CD4-positive, alpha-beta T cell treated with Interleukin-15 for 1 hour (primary cell): ENCODE measurements at places on chromosomes 11 and 22.

DNA sequence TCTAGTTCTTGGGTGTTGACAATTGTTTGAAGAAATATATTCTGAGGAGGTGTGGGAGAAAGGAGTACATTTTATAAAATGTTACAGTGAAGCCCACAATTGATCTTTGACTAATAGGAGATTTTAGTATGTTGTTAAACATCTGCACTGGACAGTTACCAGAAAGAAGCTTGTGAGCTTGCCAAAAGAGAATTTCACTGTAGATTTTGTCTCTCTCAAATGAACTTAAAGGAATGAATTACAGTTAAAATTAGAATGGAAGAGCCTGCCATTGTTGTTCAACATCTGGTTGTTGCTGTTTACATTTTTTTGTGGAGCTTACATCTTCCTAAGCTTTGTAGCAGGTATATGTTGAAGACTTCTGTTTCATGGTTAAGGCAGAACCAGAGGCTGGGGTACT lies 620.5 kb upstream of the CCDC179 start:
- no peak for DNase-seq

DNA sequence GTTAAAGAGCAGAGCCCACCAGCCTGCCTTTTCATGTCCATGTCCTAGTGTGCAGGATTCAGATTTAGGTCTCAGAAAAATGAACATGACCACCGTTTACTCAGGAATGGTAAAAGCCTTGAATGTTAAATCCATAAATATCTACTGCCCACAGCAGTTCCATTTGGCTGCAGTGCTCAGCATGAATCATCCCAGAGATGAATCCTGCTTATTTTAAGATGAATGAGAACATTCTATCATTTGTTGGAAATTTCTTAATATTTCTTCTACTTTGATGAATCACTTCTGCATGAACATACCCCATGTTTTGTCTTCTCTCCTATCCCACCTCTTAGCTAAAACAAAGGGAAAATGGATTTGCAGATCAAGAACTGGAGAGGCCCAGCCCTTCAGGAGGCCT lies 47.5 kb upstream of the AQP11 start:
- no peak for DNase-seq

- DNase-seq: no peak
Observed at GRCh38 chr22:49014227-49015201, 813.2 kb downstream of the BRD1 start.

- peak; percentile 14 for DNase-seq
Observed at GRCh38 chr11:1197431-1197885, 25.4 kb upstream of the MUC5B start.

DNA sequence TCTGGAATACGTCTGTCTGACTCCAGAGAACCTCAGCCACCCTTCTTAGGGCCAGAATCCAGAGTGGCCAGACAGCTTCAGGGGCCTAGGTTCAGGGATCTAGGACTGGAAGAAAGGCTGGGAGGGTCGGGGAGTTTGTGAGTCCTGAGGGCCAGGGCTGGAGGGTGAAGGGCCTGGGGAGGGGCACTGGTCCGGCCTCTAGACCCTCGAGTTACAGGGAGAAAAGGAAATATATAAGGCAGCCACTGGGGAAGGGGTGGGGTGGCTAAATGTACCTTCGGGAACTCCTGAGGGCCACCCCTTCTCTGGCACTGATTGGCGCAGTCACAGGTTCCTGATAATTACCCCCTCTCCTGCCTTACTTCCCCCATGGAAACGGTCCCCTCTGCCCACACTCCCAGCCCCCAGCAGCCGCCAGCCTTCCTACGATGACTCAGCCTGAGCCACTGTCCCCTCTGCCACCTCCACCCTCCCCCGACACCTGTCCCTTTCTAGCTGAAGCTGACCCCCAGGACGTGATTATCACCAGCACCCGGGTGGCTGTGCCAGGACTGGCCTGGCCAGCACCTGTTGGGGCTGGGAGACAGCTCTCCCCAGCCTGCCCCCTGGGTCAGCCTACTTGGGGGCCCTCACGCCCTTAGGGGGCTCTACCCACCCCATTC lies 26.4 kb downstream of the MB start:
- no peak for DNase-seq

DNA sequence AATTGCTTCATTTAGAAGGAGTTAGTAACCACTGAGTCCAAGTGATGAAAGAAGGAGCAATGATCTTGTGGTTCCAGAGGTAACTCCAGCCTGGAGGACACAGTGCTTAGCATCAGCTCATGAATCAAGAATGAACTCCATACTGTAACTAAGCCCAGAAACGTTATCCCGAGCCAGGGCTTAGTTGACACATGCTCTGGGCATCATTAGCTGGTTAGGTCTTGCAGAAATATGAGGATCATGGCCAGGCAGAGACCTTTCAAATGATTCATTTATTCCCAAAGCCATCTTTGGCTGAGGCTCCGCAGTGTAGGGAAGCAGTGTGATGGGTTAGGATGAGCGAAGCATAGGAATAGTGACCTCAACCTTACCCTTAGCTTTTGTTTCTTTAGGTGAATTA lies 277.4 kb downstream of the FAM76B start:
- DNase-seq: no peak

GRCh38 chr11:119373921-119374631 lies 7.4 kb downstream of the USP2 start:
- DNase-seq: no peak

- DNase-seq: no peak
Observed at GRCh38 chr11:79119491-79120284, 321.1 kb downstream of the TENM4 start.

DNA sequence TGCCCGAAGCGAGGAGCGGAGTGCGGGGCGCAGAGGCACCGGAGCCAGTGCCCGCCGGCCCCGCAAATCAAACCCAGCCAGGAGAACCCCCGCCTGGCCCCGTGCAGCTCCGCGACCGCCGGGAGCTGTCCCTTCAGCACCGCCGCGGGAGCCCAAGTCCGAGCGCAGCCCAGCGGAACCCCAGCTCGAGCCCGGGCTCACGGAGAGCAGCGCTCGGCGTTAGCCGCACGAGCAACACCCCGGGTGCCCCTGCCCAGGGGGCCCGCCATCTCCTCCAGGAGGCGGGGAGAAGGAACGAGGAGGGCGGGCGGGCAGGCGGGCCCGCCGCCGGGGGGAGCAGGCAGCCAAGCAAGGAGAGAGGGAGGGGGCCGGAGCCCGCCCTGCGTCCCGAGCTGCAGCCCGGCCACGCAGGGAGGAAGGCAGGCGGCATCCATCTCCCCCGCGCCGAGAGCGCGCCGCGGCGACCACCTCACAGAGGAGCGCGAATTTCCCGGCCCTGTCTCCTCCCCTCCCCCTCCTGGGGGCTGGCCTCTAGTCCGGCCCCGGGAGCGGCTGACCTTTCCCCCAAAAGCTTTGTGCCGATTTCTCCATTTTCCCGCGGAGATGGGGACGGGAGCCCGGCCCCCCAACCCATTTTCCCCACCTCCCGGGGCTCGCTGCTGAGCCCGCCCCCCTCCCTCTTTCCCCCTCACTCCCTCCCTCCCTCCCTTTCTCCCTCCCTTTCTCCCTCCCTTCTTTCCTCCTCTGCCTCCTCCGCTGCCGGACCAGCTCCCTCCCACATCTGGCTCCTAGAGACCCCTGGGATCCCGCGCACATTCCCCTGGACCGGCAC lies 621 bp downstream of the KCNC1 start:
- peak; percentile 8 for DNase-seq

DNA sequence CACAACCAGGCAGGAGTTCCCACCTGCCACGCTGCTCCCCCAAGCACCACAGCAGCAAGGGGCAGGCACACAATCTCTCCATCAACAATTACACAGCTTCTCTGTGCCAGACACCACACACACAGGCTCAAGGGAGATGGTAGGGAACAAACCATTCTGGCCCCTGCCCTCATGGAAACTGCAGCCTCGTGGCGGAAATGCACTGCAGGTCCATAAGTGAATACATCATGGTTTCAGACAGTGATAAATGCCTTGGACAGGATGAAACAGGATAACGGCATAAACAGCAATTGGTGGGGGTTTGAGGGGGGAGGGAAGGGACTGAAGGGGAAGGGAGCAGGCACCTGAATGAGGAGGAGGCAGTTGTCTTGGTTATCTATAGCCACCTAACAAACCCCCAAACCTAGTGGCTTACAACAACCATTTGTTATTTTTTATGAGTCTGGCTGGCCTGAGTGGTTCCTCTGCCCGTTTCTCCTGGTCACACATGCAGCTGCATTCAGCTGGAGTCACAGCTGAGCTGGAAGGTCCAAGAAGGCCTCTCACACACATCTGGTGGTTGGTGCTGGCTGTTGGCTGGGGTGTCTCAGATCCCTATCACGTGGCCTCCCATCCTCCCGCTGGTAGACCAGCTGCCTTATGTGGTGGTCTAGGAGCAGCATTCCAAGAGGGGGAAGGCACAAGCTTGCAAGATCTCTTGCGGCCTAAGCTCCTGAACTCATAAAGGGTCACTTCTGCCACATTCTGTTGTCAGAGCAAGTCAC lies 15.0 kb upstream of the YWHAH start:
- DNase-seq: no peak

DNA sequence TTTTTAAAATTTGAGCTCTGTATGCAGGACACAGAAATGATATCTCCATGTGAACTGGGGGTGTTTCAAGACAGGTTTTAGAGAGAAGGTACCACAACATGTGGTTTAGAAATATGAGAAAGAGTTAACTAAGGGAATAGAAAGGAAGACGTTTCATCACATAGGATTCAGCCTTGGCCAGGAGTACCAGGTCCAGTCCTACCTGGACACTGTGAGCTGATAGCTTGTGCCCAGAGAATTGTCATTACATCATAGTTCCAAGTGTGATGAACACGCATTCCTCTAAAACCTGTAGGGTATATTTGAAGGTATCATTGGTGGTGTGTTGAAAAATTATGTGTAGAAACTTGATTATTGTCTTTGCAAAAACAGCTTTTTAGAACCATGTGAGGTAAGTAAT lies 1.8 kb downstream of the SLC22A9 start:
- DNase-seq: no peak

DNA sequence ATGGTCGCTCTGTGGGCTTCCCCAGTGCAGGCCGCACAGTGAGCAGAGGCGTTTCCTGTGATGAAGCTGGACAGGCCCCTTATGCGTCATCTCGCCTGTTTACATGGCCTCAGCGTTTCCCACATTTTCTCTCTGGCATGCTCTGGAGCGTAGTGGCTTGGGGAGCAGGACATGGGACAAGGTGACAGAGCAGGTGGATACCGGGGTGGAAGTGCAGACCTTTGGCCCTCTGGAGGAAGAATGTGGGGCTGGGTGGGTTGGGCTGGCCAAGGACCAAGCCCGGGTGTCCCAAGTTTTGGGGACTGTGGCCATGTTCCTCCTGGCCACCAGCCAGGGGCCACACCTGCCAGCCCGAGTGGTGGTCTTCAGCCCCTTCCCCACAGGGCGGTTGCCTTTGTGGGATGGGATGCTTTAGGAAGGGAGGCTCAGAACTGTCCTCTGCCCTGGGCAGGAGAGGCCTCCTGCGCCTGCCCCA lies 446.6 kb downstream of the TBC1D22A start:
- DNase-seq: no peak

GRCh38 chr11:77111946-77112345 lies 9.3 kb downstream of the OMP start:
- no peak for DNase-seq

GRCh38 chr11:83643115-83643514 lies 356.9 kb upstream of the CCDC90B start:
- DNase-seq: no peak

DNA sequence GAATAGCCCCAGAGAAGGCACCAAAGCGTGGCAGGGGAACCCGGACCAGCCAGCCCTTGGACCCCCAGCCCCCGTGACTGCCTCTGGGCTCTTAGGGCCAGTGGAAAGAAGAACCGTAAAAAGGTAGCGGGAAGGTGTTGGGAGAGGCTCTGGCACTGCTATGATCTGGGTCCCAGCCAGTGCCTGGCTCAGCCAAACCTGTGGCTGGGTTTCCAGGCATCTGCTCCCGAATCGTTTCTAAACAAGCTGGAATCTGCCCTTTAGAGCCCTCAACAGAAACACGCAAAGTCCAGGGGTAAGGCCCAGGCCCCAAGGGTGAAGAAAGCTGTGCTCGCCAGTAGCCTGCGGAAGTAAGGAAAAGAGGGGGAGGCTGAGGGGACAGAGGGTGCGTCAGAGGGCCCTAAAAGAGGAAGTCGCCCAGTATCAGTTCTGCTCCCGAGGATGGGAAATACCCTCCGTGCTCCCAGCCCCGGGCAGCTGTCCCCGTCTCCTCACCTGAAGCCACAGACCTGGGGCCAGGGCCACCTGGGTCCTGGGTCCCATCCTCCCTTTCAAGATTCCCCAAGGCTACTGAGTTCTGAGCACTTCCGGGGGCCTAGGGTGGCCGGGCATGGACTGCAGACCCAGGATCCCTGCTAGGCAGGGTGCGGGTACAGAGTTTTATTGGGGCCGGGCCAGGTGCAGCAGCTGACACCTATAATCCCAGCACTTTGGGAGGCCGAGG lies 24.7 kb downstream of the IL10RA start:
- peak; percentile 89 for DNase-seq

GRCh38 chr11:122230385-122230755 lies 114.4 kb upstream of the BLID start:
- DNase-seq: no peak

GRCh38 chr11:117588166-117588810 lies 208.7 kb downstream of the DSCAML1 start:
- DNase-seq: no peak

DNA sequence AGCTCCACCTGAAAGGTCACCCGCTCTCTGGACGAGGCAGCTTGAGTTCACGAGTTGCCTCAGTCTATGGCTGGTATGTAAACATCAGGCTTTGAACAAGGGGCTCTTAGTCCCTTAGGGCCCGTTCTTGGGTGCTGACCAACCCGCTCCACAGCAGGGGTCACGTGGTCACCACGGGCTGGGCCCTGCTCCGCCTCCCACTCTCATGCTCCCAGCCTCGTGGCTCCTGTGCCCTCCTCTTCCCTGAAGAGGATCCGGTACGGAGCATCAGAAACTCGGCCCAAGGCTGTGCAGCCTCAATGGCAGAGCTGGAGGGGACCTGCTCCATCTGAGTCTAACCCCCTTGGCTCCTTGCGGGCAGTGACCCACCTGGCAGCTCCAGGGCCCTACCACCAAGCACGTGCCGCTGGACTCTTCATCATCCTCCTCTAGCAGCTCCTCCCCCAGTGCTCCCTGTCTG lies 54.2 kb upstream of the TTLL12 start:
- DNase-seq: no peak

GRCh38 chr11:68077617-68078582 lies 39.1 kb downstream of the TCIRG1 start:
- no peak for DNase-seq

DNA sequence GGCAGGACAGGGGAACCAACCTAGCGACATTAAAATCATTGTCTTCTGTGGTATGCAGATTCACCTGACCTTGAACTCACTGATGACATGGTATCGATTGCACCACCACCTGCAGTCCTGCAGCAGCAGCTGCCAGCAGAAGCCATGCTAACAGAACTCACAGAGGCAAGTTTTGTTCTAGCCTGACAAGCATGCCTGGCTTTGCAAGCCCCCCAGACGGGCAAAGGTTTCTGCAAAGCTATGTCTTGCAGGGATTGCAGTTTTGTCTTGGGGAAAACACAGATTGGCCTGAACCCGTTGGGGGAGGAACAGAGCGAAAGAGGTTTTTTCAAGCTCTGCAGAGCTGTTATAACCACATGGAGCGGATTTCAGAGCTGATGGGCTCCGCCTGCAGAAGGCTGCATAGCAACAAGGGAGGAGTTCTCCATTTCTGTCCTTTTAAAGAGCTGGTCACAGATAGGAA lies 221.0 kb downstream of the HIPK3 start:
- DNase-seq: no peak

- no peak for DNase-seq
Observed at GRCh38 chr11:130455483-130456127, 7.2 kb downstream of the ADAMTS15 start.
